DND-41 (cell line): ENCODE measurements at places on chromosomes 7 and 10.

- no peak for DNase-seq
These were observed 36.9 kb downstream of the DDIT4 start for GRCh38 chr10:72310636-72311035.

DNA sequence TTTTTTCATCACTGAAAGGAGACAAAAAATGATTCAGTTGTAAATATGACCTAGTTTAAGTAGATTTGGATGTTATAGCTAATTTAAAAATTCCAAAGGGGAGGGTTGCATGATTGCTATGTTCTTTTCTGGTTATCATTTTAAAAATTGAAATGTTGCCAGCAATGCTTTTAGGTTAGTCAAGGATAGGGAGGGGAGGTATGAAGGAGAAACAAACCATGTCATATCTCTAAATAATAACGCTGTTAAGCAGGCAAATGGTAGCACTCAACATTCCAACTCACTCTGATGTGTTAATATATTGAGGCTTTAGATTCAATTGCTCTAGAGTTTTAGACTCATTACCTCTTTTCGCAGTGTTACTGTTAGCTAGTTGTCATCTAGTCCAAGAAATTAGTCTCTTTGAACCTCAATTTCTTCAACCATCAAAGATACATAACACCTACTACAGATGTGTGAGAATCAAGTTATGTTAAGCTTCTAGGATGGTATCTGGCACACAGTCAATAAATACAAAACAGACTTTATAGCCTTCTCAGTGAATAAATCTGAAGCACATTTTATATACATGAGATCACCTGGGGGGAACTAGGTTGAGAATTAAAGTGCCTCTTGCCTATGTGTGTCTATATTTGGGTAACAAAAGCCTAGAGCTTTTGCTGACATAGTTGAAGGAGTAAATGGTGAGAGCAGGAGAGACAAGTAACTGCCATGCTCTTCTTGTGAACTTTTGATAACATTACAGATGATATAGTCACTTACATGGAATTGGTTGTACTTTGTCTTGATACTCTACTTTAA, 124.9 kb downstream of the CSTF2T start:
- no peak for DNase-seq

DNA sequence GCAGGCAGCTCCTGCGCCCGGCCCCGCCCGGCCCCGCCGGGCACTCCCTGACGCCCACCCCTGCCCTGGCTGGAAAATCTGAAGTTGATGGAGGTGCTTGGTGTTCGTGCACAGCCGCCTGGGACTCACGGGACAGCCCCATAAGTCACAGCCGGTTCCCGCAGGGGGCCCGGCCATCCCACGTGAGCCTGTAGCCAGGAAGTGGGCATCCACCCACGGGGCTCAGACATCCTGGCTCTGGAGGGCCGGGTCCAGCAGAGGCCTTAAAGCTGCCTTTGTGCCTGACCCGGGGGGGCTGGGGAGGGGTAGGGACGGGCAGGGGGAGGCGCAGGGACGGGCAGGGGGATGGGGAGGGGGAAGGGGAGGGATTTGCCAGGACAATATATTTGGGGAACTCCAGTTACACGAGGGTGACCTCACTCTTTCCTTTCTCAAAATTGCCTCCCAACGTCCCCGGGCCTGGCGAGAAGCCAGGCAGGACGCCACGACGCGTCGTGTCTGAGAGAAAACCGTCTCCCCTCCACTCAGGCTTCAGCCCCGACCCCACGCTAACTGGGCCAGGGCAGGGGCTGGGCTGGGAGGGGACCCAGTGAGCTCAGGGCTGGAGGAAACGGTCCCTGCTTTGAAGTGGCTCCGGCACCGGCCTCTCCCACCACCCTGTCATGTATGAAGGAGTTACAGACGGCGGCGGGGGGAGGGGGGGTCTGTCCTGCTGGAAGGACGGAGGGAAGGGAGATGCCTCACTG, 82.1 kb upstream of the PDGFA start:
- no peak for DNase-seq

DNA sequence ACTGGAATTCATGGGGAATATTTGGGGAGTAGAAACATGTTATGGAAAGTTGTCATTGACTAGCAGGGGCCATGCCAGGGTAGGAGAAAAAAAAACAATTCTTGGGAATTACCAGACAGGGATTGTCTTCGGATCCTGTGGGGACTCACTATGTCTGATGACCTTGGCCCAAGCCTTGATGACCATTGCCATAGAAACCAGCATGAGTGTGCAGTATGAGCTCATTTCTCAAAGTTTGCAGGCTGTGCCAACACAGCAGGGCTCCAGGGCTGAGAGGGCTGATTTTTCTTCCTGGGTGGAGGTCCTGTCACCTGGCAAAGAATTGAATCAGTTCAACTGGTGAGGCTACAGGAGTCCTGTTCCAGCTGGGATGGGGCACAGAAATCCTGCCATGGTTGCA, 198.3 kb downstream of the ADRA2A start:
- DNase-seq: no peak
